Hepatocyte (in vitro differentiated cells): ENCODE measurements at places on chromosomes 3 and 15. TPM values are rescaled to one million over a fixed set of nuclear protein-coding genes. Genes with fewer than 3 reads are reported as not detected.
A peak's percentile ranks its signal among the peaks of the same experiment; 100 is the strongest.

Gene TAGLN3
- total RNA-seq, result 1.9 and 2.1 TPM in 2 replicates

- DNase-seq, result peak; percentile 62
Measured at GRCh38 chr15:44812029-44812517, 75.7 kb downstream of the TRIM69 start.

Gene ATP13A5
- total RNA-seq, result 0.12 TPM in 1 of 2 replicates, not detected in the other

- no peak for DNase-seq
Measured at GRCh38 chr15:61159901-61160300, 69.2 kb downstream of the RORA start.

Gene ARGFX
- total RNA-seq, result not detected in 2 replicates

DNA sequence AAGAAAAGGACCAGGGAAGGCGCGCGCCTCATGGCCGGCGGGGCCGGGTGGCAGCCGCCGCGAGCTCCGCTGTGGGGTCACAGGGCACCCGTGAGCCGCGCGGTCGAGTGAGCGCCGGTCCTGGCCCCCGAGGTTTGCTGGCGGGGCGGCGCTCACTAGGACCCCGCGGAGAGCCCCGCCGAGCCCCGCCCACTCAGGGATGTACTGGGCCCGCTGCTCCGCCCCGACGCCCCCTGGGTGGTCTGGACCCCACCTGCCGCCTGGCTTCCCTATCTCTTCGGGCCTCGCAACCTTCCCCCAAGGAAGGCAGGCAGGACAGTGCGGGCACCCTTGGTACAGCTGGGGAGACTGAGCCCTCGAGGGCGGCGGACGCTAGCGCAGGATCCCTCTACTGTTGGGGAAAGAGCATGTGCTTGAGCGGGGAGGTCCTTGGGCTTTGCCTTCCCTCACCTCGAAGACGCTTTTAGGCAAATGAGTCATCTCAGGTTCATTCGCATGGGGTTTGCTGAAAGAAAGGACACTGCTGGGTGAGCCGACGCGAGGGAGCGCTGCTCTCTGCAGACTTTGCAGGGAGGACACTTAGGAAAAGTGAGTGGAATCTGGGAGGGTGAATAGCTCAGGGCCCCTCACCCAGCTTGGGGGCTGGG lies at the start of gene CHRNB4:
Gene CHRNB4, minus strand, starts transcription at position 109 of the 647 bp plus-strand sequence. Its CDS starts 77 bp downstream, at position 32.
- DNase-seq, result peak; percentile 66

GRCh38 chr3:181300033-181300432 lies 310.5 kb upstream of the DNAJC19 start:
- no peak for DNase-seq

GRCh38 chr3:11312166-11312565 lies 40.0 kb downstream of the ATG7 start:
- no peak for DNase-seq

- DNase-seq, result no peak
Measured at GRCh38 chr3:189467451-189467850, 163.7 kb upstream of the TP63 start.

Gene KBTBD13
- not detected in 2 replicates for total RNA-seq

Gene CFAP100
- not detected in 2 replicates for total RNA-seq

DNA sequence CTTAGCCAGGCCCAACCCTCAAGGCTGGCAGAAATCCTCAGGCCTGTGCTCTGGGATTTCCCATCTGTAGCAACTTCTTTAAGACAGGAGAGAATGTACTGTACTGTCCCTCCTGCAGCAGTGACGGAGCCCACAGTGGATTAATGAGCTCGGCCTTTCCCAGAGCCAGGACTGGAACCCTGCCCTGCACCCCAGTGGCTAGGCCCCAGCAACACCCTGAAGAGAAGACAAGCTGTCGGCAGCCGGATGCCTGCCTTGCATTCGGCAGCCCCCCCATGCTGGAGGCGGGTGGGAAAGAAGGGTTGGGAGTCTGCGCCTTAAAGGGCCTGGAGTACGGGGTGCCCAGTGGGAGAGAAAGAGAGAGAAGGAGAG lies 32.0 kb downstream of the KLHL25 start:
- DNase-seq, result no peak

Gene PLXNA1
- 30.1 and 35.1 TPM in 2 replicates for total RNA-seq

Gene CCR5
- 0.07 TPM in 1 of 2 replicates, not detected in the other for total RNA-seq

Gene COL8A1
- total RNA-seq, result 1.0 and 2.4 TPM in 2 replicates

Gene SPATA12
- 0.08 and 0.10 TPM in 2 replicates for total RNA-seq
